ENCODE measurements at places on chromosomes 16 and 17.

DNA sequence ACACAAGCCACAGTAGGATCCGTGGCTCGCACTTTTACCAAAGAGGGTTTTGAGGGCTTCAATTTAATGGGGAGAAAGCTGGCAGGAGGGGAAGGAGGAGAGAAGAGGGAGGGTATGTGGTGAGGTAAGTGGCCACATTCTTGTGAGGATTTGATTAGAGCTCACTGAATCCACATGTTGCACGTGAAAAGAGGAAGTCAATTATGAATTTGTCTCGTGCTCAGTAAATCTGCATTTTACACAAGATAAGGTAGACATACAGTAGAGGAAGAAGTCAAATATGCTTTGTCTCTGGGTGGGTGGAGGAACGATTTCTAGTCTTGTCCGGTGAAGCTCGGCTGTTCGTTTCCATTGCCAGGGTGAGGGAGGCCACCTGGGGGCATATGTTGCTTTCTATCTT lies 862 bp downstream of the ZNF232 start:
- DNase-seq = no peak

DNA sequence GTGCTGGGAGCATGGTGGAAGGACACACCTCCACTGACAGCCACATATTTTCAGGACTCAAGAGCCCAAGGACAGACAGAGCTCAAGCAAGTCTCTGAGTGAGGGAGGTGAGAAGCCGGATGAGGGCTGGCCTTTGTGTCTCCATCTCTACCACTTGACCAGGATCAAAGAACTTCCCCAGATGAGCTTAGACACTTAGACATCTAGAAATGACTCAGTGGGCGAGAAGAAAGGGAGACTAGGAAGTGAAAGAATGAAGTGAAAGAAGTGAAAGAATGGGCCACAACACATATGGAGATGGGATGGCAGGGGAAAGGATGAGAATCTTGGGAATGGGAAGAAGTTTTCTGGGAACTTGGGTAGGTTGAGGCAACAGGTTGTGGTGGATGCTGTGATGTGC lies 274.9 kb upstream of the CCL2 start:
- no peak for DNase-seq

- DNase-seq = peak; percentile 43
These were observed 151.0 kb upstream of the RBL2 start for GRCh38 chr16:53282975-53283946.

DNA sequence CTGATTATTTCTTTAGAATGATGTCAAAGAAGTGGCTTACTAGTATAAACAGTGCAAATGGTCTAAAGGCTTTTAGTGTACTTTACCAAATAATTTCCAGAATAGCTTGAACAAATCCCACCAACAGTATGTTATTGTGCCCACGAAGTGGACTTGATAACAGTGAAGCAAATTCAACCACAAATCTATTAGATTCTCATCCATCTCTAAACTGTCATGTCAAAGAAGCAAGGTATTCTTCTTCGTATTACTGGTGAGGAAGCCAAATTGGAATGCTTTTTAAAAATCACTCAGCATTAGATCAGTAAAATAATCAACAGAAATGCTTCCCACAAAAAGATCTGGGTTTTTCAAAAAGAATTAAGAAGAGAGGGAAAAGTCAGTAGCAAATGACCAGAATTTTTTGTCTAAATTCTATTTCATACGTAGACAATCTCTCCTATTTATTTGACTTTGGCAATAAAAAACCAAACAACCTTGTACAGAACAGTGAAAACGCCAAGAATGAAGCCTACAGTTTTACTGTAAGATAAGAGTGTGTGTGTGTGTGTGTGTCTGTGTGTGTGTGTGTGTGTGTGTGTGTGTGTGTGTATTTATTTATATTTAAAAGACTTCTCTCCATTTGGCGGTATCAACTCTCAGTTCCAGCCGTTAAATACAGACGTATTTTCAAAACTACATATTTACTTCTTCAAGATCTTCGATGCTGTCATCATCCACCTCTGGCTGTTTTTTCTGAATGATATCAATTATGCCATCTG lies 114.6 kb downstream of the CYB561 start:
- no peak for DNase-seq

DNA sequence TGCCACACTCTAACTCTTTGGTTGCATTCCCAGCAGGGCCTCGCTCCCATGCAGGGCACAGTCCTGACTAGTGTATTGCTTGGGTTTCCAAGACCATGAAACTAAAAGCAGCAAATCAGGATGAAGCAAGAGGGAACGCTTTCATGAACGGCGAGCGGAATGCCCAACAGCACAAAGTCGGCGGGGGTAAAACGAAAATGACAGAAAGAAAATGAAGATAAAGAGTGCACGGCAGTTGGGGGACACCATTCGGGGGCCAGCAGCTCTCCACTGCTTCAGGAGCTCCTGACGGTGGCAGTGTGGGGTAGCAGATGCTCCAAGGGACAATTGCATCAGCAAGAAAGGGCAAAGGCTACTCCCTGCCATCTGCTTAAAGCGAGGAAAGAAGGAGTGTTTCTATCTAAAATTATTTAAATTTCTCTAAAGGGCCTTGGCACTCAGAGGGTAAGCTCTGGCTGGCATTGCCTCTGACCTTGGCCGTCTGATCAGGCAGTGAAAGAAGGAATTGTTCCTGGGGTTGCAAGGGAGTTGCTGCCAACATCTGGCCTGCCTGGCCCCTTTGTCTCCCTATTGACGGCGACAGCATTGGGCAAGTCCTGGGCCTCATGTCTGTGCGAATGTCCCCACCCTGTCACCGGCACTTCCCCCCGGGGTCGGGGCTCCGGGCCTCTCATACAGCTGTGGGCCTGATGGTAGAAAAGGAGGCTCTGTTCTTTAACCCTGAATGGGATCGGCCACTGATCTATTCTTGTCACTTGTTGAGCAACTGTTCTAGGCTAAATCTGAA lies 138.2 kb downstream of the CMIP start:
- DNase-seq = no peak

GRCh38 chr16:30853758-30854157 lies 40.1 kb downstream of the BCL7C start:
- DNase-seq = no peak

GRCh38 chr17:57544834-57545463 lies 200.2 kb downstream of the CCDC182 start:
- no peak for DNase-seq

DNA sequence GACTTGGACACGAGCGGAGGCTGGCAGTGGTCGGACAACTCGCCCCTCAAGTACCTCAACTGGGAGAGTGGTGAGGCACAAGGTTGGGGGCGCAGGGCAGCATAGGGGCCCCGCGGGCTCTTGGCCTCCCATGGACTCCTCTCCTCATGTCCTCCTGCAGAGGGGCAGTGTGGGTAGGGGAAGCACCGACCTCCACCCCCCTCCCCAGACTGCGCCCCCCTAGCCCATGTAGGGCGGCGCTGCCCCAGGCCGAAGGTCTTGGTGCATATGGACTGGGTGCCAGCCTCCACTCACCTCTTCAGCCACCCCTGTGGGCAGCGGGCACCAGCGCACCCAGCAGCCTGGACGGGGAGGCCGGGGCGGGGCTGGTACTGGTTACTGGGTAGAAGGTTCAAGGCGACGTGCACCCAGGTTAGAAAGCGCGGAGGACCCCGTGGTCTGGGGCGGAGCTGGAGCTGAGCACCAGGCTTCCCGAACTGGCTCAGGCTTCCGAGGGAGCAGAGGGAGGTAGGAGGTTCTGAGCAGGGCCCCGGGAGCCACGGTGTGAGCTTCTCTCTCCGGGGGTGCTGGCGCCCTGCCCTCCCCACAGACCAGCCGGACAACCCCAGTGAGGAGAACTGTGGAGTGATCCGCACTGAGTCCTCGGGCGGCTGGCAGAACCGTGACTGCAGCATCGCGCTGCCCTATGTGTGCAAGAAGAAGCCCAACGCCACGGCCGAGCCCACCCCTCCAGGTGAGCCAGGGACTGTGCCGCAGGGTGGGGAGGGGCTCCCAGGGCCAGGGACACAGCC lies 39.5 kb downstream of the MRC2 start:
- no peak for DNase-seq

- no peak for DNase-seq
These were observed 248.8 kb downstream of the HS3ST3A1 start for GRCh38 chr17:13352747-13353415.

- no peak for DNase-seq
These were observed 94.2 kb upstream of the CREBBP start for GRCh38 chr16:3974751-3975150.

GRCh38 chr16:77868478-77868877 lies 80.1 kb downstream of the VAT1L start:
- DNase-seq = no peak

DNA sequence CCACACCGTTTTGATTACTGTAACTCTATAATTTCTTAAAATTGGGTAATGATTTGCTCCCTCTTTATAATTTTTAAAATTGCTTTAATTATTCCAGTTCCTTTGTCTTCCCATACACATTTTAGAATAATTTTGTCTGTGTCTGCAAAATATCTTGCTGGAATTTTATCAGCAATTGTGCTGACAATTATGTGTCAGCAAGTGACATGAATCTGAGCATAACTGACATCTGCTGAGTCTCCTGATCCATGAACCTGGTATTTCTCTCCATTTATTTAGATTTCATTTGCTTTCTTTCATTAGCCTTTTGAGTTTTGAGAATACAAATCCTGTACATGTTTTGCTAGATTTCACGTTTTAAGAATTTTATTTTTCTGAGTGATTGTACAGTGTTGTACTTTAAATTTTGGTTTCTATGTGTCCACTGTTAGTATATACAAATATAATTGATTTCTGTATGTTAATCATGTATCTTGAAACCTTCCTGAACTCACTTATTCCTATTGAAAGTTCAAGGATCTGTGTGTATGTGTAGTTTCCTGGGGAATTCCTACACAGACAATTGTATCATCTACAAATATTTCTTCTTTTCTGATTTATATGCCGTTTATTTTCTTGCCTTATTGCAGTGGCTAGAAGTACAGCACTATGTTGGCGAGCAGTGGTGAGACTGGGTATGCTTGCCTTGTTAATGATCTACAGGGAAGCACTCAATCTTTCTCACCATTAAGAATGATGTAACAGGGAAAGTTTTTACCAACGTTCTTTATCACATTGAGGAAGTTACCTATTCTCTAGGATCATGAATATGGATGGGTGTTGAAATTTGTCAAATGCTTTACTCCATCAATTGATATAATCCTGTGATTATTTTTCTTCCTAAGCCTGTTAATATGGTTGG lies 45.2 kb downstream of the N4BP1 start:
- no peak for DNase-seq

- DNase-seq = no peak
These were observed 2.9 kb upstream of the CARMIL2 start for GRCh38 chr16:67641779-67642708.

DNA sequence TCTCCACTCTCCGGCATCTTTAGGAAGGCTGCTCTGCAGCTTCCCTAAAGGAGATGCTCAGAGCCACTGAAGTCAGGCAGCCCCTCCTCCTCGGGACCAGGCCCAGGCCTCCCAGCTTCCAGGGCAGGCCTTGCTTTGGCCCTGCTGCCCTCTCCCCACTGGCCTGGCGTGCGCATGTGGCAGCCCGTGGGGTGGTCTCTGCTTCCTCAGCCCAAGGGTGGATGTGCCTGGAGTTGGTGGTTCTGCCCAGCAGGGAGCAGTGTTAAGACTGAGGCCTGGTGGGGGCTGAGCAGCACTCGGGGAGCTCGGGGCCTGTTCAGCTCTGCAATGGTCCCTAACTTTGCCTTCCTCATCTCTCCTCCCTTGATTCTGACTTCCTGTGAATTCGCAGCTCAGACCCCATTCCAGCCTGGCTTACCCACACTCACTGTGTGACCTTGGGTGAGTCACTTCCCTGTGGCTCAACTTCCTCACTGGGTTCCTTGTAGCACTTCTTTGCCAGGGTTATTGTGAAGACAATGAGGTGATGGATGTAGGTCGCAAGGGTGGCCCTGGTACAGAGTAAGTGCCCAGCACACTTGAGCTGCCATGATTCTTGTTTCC lies 63.2 kb downstream of the NKD1 start:
- peak; percentile 59 for DNase-seq

DNA sequence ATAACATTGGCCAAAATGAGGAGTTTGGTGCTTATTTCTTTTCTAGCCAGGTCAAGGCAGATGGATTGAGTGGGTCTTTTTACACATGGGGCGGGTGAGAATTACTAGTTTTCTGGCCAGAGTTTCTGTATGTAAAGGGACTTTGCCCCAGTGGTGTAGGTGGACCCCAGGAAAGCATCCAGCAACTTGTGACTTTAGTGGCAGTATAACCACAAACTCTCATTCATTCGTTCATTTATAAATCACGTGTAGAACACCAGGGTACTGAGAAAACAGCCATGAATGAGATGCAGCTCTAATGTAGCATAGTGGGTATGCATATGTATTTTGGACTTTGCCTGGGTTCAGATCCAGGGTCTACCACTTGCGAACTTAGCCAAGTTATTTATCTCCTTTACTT lies 8.1 kb downstream of the RAI1 start:
- DNase-seq = no peak

Data from iris pigment epithelial cell (primary cell).